ENCODE measurements at places on chromosomes 2 and 18.

GRCh38 chr2:238203973-238204683, 633 bp upstream of the ILKAP start:
- no peak for DNase-seq

DNA sequence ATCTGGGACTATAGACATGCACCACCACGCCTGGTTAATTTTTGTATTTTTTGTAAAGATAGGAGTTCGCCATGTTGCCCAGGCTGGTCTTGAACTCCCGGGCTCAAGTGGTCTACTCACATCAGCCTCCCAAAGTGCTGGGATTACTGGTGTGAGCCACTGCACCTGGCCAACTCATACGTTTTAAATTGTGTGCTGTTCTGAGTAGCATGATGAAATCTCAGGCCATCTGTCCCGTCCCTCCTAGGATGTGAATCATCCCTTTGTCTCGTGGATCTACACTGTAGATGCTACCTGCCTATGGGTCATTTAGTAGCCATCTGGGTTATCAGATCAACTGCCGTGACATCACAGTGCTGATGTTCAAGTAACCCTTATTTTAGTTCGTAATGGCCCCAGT, 38.5 kb upstream of the RMP24 start:
- DNase-seq: no peak

DNA sequence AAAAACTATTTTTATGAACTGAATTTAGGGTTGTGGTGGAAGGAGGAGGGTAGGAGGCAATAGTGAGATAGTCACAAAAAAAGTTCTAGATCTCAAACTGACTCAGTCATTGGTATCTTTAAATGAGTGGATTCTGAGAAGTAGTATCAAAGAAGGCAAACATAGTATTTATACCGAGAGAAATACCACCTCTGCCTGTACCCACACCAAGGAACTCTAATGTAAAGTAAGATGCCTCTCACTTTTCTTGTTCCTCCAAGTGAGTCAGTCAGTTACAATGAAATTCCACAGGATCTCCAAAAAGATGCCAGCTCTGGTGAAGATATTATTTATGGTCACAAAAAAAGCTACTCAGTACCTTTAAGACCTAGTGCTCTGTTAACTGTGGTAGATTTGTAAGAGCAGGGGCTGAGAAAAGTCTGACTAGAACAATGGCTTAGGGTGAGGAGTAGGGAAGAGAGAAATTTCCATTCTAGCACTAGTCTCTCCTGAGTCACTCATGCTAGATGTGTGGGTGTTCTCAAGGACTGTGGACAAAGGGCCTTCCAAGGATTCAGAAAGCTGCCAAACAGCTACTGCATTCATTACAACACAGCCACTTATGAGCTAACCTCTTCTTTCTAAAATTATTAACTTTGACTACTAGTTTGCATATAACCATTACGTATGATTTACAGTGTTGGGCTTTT, 36.3 kb downstream of the YWHAQ start:
- DNase-seq: no peak

GRCh38 chr2:104930732-104931131, 76.8 kb downstream of the POU3F3 start:
- DNase-seq: no peak

DNA sequence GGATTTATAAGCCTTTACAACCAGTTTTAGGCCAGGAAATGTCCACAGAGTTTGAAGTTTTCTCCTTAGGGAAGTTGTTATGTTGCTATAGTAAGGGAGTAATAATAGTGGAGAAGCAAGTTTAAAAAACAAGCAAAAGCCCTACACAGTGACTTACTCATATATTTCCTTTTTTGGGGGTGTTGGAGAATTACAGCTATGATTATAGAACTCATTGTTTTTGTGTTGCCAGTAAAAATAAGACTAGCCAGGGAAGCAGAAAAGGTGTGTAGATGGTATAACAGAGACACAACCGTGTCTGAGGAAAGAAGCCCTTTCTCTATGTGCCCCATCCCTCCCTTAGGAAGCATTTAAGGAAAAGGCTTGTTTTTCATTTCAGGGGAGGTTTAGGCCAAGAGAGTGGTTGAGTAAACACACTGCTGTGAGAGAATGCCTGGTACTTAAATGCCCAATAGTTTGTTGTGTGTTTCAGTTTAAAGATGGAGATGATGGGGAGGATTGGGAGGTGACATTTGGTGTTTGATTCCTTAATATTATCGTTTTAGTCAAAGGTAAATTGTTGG, 2.3 kb downstream of the VAPA start:
- no peak for DNase-seq

- DNase-seq: no peak
Observed at GRCh38 chr18:62381373-62381772, 56.3 kb downstream of the TNFRSF11A start.

GRCh38 chr2:7841751-7842150, 840.1 kb upstream of the ID2 start:
- no peak for DNase-seq

- no peak for DNase-seq
Observed at GRCh38 chr18:77138270-77138669, 5.7 kb upstream of the MBP start.

GRCh38 chr18:23231340-23232021, 96.2 kb downstream of the CABLES1 start:
- DNase-seq: no peak

DNA sequence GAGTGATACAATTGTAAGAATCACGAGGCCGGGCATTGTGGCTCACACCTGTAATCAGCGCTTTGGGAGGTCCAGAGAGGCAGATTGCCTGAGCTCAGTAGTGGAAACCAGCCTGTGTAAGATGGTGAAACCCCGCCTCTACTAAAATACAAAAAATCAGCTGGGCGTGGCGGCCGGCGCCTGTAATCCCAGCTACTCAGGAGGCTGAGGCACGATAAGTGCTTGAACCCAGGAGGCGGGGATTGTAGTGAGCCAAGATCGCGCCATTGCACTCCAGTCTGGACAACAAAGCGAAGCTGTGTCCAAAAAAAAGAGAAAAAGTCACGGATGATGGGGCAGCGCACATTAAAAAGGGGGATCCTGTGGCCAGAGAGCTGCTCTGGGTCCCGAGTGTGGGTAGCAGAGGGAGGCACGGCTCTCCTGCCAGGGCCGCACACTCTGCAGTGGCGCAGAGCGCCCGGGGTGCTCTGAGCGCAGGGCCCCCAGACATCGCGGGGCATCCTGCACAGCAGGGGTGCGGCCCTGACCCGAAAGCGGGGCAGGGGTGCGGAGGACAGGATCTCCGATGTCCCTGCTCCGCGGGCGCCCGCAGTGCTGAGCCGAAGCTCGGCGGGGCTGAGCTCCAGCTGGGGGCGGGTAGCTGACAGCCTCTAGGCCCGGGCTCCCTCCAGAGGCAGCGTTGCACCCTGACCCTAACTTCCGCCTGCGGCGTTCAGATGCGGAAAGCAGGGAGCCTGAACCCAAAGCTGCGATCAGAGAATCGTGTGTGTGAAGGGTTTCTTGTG, 30.4 kb upstream of the RAB6D start:
- DNase-seq: no peak

DNA sequence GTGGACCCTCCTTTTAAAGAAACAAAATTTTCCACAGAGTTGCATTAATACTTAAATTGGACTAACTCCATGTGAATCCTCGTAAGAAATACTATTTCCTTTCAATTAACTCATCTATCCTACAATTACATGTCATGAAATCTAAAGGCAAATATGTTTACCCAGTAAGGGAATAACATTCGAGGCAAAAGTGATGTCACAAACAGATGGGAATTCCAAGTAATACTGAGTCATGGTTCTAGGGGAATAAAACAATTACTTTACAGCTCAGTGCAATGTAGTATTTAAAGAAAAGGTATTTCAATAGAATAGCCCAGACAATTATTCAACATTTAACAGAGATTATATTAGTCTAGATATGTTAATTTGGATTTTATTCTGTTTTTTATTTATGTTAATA, 205.8 kb downstream of the ZNF385B start:
- DNase-seq: no peak

- no peak for DNase-seq
Observed at GRCh38 chr2:38406597-38407110, 29.6 kb upstream of the ATL2 start.

DNA sequence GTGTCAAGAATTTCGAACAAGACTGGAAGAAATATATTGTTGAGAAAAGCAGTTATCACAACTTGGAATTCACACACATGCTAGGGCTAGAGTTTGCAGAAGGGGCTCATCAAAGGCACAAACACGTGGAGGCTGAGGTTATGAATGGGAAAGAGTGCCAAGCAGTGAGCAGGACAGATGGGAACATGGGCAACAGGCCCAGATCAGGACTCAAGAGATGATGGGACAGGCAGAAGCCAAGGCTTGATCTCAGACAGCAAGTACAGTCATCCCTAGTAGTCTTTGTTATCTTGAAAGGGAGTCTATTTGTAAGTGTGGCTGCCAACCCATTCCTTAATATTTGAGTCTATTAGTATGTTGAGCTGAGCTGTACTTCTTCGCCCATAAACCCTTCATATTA, 22.2 kb upstream of the EPC2 start:
- no peak for DNase-seq

- no peak for DNase-seq
Observed at GRCh38 chr18:46212398-46212797, 108.2 kb downstream of the HAUS1 start.

GRCh38 chr2:178412047-178412446, 38.9 kb downstream of the PRKRA start:
- DNase-seq: no peak
